NCI-H774 (cell line): ENCODE measurements at places on chromosomes 1 and 21.

GRCh38 chr21:26752849-26753248 lies 92.4 kb downstream of the ADAMTS1 start:
- DNase-seq: no peak

DNA sequence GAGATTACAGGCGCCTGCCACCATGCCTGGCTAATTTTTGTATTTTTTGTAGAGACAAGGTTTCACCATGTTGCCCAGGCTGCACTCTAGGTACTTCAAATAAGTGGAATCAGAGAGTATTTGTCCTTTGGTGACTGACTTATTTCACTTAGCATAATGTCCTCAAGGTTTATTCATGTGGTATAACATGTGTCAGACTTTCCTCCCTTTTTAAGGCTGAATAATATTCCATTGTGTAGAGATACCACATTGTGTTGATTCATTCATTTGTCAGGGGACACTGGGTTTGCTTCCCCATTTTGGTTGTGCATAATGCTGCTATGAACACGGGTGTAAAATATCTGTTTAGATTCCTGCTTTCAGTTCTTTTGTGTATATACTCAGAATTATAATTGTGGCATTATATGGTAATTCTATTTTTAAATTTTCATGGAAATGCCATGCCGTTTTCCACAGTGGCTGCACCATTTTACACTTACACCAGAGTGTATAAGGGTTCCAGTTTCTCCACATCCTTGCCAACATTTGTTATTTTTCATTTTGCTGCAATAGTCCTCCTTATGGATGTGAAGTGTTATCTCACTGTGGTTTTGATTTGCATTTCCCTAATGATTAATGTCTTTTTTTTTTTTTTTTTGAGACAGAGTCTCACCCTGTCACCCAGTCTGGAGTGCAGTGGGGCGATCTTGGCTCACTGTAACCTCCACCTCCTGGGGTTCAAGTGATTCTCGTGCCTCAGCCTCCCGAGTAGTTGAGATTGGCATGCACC lies 35.1 kb downstream of the IL6R start:
- no peak for DNase-seq

- no peak for DNase-seq
Measured at GRCh38 chr1:111392460-111392945, 35.0 kb downstream of the OVGP1 start.

- no peak for DNase-seq
Measured at GRCh38 chr1:184025242-184025675, 12.3 kb downstream of the COLGALT2 start.

- no peak for DNase-seq
Measured at GRCh38 chr1:46517932-46518498, 28.4 kb downstream of the DMBX1 start.

DNA sequence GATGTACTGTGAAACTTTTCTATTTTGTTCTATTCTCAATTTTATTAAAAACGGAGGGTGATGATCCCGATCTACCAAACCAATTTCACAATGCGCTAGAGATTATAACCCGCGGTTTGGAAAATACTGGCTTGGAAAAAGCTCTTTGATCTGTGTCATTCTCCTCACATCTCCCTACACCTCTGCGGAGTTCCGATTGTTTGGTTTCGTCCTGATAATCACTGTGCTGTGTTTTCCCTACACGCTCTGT lies 536 bp upstream of the ABCD3 start:
- DNase-seq: no peak

GRCh38 chr1:53331446-53332185 lies 3.7 kb upstream of the LRP8 start:
- no peak for DNase-seq

- peak; percentile 87 for DNase-seq
Measured at GRCh38 chr1:232805269-232806185, at the start of gene MAP10. MAP10 (plus strand) TSS chr1:232805416; CDS start chr1:232805450, 34 bp downstream.

- DNase-seq: no peak
Measured at GRCh38 chr1:193762236-193762635, 575.8 kb upstream of the B3GALT2 start.

DNA sequence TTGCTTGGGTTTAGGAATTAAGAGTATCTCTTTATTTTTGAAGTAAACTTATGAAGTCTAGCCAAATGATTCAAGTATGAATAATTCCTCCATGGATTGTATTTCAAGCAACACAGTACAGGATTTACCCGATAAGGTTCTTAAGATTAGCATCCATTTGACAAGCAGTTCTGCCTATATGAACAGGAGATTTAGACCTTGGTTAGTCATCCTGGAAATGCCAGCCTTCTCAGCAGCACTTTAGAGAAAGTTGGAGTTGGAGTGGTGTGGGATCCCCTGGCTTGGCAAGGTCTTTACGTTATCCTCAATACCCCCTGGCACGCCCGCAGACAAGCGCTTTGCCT lies 1.6 kb downstream of the BCAR3 start:
- DNase-seq: no peak

GRCh38 chr21:36384885-36385232 lies 333 bp upstream of the CHAF1B start:
- no peak for DNase-seq

DNA sequence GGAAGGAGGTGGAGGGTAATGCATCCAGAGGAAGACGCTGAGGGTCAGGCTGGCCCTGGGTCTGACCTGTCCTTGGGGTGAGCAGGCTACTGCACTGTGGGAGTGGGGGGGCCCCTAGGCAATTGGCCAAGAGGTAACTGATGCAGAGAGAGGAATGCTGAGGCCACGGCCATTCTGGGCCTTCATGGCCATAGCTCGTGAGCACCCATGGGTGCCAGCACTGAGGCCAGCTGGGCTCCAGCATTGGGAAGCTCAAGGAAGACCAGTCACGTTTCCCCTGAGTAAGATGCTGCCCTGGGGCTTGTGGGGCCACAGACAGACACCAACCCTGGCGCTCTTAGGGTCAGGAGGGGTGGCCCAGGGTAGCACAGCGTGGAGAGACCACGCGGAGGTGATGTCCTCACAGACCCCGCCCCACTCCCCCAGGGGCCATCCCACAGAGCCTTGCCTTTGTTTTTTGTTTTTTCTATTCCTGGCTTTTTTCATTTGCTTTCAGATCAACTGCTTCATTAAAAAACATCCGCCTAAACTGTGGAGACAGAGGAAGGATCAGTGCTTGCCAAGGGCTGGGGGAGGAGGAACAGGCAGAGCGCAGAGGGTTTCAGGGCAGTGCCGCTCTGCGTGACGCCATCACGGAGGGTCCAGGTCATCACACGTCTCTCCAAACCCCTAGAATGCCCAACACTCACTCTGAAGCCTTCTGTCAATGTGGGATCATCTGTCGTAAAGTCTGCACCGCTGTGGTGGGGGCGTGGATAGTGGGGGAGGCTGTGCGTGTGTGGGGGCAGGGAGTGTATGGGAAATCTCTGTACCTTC lies 61.1 kb downstream of the SIK1 start:
- DNase-seq: no peak

DNA sequence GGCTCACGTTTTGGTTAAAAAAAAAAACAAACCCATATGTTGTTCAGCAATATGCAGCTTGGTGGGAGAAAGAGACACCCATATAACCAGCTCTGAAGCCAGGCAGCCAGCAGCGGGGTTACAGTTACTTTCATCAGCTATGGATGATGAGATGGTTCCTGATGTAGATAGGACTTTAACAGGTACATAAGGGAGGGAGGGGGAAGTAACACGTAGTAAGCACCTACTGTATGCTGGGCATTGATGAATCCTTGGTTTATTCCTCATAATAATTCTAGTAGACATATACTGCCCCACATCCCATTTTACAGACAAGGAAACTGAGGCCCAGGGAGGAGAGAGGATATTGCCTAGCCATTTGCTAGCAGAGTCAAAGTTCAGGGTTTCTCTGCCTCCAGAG lies 2.0 kb downstream of the SLC1A7 start:
- DNase-seq: no peak

DNA sequence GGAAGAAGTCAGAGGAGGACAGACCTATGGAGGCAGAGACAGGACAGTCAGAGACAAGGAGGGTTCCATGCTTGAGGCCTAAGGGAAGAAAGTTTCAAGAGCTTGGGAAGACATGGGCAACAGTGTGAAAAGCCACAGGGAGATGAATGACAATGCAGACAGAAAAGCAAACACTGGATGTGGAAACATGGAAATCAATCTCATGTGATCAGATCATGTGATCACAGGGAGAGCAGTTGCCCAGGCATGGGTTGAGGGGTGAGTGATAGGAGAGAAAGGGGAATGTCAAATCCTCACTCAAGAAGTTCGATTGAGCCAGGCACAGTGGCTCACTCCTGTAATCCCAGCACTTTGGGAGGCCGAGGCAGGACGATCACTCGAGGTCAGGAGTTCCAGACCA lies 17.2 kb downstream of the PTAFR start:
- no peak for DNase-seq

- DNase-seq: no peak
Measured at GRCh38 chr1:30321246-30321910, 402.0 kb downstream of the MATN1 start.

DNA sequence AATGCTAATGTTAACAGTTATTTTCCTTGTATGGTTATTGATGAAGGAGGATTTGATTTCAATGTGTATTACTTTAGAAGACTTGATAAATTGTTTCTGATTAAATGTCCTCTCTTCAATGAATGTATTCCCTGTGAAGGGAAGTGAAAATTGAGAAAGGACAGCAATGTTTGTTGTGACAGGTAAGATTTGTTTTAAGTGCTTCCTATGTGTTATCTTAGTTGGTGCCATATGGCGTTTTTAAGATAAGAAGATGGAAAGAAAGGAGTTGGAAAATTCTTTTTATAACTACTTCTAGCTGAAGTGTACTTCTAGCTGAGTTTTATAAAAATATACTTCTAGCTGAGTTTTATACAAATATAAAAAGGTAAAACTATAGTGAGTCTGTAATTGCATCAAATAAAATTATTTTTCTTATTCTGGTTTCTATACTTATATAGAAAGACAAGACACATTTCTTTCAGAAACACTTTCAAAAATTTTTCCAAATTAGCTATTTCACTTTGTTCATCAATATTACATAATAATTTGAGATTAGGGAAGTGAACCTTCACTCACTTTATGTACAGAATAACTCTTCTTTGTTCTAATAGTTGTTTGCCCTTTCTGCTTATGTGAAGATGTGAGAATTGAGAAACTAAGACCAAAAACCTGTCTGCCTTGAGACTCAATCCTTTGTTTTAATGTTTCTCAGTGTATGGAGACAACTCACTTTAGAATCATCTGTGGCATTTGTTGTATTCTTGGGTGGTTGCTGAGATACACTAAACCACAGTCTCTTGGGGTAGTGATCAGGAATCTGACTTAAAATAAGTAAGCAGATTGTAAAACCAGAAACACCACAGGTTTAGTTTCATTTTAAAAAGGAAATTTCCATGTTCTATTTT lies 382.9 kb upstream of the B3GALT2 start:
- DNase-seq: no peak

DNA sequence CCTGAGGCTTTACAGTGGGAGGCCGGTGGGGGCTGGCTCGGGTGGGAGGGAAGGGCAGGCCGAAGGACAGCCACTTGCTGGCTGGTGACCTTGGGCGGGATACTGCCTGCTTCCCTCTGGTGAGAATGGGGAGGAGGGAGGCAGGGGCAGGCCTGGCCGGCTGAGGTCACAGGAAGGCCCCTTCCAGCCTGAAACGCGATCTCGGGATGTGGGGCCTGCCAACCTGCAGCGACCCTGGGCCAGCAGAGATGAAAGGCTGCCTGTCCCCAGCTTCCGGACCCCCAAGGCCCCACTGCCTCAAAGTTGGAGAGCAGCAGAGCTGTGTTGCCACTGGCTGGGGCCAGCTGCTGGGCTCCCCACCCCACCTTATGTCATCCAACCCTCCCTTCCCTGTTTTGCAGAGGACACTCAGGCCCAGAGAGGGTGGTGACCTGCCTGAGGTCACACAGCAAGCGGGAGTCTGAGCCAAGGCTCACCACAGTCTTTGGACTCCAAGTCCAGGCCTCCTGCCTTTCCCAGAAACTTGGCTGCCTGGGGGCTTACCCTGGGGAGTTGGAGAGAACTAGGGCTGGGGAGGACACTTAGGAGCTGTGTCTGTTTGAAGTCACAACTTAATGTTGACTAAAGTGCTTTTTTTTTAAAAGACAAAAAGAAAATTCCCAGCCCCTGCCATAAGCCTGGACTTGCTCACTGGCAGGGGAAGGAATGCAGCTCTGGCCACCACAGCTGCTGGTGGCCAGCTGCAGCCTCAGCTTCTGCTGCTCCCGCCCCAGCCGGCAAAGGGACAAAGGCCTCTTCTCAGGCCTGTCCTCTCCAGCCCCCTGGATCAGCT lies 14.8 kb upstream of the WASF2 start:
- DNase-seq: no peak

DNA sequence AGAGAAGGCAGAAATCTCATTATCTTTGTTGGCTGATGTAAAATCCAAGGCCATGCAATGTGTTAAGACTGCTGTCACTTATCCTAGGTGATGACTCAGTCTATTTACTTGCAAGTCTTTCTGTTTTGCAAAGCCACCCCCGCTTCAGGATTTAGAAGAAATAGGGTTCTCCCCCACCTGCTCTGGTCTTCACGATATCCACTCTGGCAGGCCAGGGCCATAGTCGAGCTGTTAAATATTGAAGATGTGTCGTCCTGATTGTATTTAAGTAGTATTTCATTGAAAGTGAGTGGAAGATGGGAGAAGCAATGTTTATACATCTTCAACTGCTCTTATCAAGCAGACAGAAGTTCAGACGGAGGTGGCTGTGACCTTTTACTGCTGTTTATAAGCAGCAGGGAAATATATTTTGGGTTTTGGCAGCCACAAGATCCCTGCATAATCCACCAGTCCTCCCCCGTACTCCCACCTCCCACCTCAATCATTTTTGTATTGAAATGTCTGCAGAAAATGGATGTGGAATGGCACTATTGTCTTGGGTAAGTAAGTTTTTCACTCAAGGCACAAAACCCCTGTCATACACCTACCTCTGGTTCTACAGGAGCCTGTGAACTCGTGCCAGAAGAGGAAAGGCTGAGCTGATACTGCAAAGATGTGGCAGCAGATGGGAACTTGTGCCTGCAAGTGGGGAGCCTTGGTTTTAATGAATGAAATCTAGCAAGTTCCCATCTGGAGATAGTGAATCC lies 117.4 kb downstream of the MRPS6 start:
- DNase-seq: no peak
